KG1 (cell line): ENCODE measurements at places on chromosomes 3 and 15.
A peak's percentile ranks its signal among the peaks of the same experiment; 100 is the strongest.

- no peak for DNase-seq
These were observed 23.5 kb downstream of the PTH1R start for GRCh38 chr3:46901061-46901460.

DNA sequence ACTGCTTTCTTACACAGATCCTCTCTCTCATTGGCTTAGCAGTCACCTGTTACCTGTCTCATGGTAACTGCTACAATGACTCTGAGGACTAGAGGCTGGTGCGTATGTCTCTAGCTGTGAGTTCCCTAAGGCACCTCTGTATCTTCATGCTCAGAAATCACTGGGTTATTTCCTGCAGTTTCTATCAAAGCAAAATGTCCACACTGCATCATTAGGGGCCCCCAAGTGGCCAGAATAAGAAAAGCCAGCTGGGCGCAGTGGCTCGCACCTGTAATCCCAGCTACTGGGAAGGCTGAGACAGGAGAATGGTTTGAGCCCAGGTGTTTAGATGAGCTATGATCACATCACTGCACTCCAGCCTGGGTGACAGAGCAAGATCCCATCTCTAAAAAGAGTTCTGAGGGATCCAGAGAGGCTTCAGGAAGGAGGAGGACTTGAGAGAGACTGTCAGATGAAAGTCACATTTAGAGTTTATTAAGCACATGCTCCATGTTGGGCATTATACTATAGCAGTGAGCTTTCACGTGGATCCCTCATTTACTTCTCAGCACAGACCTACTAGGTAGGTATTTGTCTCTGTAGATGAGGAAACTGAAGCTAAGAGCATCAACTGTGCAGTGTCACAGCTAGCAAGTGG, 2.3 kb upstream of the VPS18 start:
- peak; percentile 33 for DNase-seq

GRCh38 chr3:5122030-5122740, at the start of gene ARL8B:
TSS of gene ARL8B (plus strand) at chr3:5122292. CDS start at chr3:5122466, 174 bp downstream.
- DNase-seq = peak; percentile 88

- DNase-seq = no peak
These were observed 93.3 kb upstream of the NLGN1 start for GRCh38 chr3:173304182-173304800.

DNA sequence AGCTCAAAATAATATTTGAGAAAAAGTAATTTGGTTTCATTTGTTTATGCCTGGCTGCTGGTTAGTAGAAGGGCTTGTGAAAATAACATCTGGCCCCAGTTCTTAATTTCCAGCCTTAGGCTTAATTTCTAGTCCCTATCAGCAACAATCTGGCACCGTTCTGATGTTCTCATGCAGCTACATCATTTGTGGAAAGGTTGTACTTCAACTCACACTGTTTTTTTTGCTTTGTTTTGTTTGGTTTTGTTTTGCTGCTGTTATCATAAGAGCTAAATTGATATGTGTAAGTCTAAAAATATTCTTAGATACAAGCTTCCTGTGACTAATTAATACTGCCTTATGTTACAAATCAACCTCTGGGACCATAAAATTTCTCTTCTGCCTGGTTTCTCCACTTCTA, 8.9 kb downstream of the CPA3 start:
- no peak for DNase-seq

DNA sequence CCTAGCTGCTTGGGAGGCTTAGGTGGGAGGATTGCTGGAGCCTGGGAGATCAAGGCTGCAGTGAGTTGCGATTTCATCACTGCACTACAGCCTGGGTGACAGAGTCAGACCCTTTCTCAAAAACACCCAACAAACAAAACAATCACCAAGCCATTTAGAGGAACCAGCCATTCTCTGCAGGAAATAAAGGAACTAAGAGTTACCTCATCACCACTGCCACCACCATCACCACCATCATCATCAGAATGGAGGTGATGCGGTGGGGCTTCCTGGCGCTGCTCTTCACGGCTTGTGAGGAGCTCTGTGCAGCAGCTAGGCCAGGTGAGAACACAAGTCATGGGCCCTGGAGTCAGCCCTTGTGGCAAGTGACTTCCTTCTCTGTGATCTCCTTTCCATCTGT, 37.7 kb upstream of the KLHL25 start:
- DNase-seq = no peak

DNA sequence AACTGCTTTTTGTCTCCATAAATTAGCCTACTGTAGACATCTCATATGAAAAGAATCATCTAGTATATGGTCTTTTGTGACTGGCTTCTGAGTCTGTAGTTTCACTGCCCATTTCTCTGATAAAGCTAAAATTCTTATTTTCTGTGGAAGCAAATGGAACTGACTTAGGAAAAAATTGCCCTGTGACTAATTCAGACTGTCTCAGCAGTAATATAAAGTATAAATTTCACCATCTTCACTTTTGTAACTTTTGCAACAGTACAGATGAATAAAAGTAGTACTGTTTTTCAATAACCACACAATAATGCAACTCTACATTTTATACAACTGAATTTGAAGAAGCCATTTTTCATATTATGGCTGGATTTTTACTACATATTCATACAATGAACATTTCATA, 104.1 kb downstream of the TBC1D5 start:
- no peak for DNase-seq

GRCh38 chr3:59107856-59108815, 58.3 kb upstream of the CFAP20DC start:
- no peak for DNase-seq

- no peak for DNase-seq
These were observed 1121.6 kb upstream of the GBE1 start for GRCh38 chr3:82883072-82883471.

GRCh38 chr3:18066899-18067582, 324.6 kb upstream of the TBC1D5 start:
- DNase-seq = no peak

DNA sequence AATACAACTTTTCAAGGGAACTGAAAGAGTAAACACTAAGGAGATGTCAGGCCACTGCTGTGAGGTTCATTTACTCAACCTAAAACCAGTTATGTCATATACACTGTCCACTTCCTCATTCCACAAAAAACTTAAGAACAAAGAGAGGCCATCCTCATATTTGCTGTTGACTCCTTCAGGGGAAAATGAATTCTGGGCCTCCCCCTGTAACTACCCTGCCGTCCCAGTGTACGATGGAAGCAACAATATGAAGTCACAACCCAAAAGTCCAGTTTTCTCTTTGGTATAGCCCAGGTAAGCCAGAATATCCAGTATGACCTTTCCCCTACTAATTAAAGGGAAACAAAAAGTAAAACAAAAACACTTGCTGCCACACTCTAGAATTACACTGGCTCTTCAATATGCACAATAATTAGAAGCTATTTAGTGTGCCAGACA, 16.2 kb downstream of the CEP152 start:
- no peak for DNase-seq

DNA sequence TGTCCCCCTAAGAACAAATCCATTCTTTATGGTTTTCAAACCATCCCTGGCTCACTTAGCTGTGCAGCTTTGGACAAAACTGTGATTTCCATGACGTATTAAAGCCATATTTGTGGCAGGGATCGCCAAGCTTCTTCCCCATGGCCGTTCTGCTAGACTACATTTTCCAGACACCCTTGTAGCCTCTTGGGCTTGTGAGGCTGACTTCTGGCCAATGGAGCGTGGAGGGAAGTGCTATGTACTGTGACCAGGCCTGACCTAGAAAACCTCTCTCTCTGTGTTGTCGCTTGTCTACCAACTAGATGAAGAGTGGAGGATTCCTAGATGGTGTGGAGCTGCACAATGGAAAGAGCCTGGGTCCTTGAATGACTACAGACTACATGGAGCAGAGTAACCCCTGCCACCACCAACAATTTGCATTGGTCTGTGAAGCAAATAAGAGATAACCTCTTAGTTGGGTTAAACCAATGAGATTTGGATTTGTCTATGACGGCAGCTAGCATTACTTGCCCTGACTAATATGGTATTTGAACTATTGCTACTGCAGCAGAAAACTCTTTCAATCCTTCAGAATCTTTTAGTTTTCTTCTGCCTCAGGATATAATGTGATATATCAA, 22.1 kb upstream of the MGLL start:
- DNase-seq = no peak

GRCh38 chr15:34106423-34106822, 4.5 kb downstream of the PGBD4 start:
- DNase-seq = no peak

DNA sequence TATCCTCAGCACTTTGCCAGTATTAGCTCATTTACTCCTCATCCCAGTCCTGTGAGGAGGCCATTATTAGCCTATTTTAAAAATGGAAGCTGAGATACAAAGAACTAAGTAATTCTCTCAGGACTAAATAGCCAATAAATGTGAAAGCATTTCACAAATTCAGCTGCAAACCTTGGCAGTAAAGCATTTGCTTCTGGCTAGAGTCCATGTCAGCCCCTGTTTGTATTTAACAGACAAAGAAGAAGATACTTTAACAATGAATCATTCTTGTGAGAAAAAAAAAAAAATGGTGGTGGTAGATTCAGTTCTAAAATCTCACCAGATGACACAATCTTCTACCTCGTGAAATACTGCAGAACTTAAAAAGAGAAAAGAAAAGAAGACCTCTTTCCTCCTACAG, 85.0 kb upstream of the CNTN6 start:
- no peak for DNase-seq

GRCh38 chr15:31338318-31338878, 11.8 kb downstream of the KLF13 start:
- DNase-seq = no peak

DNA sequence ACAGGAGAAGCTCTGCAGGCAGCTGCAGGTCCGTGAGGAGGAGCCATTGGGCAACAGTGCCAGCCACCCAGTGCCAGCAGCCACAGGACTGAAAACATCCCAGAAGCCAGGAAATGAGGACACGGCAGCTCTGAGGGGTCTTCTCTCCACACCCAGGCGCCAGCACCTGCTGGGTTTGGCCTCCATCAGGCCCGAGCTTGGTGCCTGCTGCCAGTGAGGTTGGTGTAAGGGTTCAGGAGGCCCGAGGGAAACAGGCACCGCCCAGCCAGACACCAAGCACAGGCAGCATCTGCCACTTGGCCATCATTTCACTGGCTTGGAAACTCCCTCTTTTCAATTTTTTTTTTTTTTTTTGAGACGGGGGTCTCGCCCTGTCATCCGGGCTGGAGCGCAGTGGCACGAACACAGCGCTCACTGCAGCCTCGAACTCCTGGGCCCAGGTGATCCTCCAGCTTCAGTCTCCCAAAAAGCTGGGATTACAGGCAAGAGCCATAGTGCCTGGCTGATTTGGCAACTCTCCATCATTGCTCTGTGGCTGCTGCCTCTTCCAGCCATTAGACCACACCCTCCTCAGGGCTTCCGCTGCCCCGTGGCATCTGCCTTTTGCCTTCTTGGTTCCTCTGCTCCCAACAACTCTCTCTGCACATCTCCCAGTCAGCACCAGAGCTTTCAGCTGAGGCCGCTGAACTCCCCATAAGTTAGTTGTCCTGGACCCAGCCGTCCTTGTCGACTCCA, 1.5 kb upstream of the ITIH3 start:
- no peak for DNase-seq

- no peak for DNase-seq
These were observed 682 bp downstream of the CLDND1 start for GRCh38 chr3:98521897-98522543.

DNA sequence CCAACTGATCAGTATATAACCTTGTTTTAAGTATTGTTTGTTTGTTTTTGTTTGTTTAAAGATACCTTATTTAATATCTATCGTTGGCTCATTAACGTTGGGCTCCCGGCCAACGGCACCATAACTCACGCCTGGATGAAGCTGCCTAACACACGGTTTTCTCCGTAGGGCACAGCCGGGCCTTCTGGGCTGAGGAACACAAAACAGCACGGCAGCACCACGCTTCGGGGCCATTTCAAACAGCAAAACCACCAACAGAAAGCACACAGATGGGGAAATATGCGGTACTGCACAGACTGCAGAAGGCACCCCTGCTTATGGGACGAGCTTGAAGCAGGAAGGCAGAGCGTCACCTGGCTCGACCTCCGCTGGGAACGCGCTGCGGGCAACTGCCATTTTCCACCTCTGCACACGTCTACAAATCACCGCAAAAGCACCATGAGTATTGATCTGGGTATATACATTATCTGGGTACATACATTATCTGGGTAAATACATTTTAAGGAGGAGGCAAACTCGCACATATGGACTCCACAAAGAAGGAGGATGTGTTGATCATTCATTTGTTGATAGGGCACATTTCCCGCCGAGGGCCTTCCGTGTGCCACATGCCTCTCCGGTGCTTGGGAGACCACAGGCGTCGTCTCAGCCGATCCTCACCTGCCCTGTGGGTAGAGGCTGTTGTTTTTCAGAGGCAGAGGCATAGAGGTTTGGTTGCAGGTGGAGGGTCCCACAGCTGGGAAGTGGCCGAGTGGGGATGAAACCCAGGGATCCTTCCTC, 123.7 kb upstream of the ATP2B2 start:
- DNase-seq = no peak

GRCh38 chr3:17243621-17244020, 358.9 kb downstream of the PLCL2 start:
- DNase-seq = no peak

- DNase-seq = no peak
These were observed 172.4 kb downstream of the OXSM start for GRCh38 chr3:25962255-25962654.

DNA sequence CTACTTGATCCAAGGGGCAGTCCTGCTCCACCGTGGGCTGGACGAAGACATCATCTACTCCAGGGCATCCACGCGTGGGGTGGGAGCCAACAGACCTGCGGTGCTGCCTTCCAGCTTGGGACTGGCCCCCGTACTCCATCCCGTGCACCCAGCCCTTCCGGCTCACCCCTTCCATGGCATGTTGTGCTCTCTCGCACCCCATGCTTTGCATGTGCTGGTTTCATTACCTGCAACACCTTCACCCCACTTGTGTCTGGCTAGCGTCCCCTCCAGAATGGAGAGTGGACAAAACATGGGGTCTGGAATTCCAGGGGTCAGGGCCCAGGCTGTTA, 30.2 kb downstream of the SEMA7A start:
- no peak for DNase-seq

GRCh38 chr3:154981664-154982063, 98.5 kb upstream of the MME start:
- DNase-seq = no peak

GRCh38 chr15:77493324-77493907, 72.7 kb downstream of the HMG20A start:
- DNase-seq = peak; percentile 21

DNA sequence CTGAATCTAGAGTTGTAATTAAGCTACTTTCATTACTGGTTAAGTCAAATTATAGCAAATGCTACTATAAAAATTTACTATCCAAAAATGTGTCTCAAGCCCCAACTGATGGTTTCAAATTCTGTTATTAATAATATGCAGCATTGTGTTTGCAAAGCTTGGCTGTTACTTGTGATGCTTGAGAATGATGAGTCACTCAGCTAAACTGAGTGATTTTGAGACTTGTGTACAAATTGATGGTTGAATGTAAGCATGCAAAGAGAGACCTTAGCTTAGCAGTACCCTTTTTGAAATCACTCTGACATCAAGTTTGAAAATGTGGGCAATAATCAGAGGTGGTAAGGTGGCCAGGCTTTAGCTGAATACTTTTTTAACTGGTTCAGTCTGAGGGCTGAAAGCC, 27.6 kb downstream of the OPA1 start:
- no peak for DNase-seq

DNA sequence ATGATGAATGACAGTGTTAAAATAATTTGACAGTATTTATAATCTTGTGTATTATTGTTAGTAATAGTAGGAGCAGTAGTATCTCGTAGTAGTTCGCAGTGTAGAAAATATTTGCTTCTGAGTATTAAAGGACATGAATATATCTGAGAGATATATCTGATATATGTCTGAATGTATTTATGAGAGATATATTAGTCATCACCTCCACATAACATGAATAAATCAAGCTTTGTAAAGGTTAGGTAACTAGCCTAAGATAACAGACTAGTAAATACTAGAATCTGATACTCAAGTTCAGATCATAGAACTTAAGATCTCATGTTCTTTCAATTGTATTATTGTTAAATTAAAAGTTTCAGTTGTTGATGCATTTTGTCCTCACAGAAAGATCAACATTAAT, 130.5 kb downstream of the UBE2E2 start:
- no peak for DNase-seq
